Adrenal gland (tissue), 19 donors: ENCODE measurements at places on chromosomes 2 and 18.

DNA sequence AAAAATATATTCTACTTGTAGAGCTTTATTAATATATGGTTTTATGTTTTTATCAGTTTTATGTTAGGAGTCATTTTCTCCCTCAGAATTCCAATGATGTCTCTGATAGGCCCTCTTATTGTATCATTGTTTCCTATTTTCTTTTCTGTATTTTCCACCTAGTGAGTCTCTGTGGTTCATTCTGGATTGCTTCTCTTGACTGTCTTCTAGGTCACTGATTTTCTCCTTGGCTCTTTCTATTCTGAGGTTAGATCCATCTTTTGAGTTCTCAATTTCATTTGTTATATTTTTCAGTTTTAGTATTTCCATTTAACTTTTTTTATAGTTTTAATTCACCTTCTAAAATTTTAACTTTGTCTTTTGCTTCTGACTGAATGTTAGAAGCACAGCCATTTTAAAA is 37.6 kb downstream of the EIF5B start:
- no peak for DNase-seq

GRCh38 chr2:143942486-143942885 is 577.4 kb downstream of the ZEB2 start:
- DNase-seq: no peak

GRCh38 chr18:79457652-79458051 is 61.9 kb downstream of the NFATC1 start:
- DNase-seq: no peak

GRCh38 chr2:148541792-148542191 is 102.8 kb upstream of the EPC2 start:
- no peak for DNase-seq

DNA sequence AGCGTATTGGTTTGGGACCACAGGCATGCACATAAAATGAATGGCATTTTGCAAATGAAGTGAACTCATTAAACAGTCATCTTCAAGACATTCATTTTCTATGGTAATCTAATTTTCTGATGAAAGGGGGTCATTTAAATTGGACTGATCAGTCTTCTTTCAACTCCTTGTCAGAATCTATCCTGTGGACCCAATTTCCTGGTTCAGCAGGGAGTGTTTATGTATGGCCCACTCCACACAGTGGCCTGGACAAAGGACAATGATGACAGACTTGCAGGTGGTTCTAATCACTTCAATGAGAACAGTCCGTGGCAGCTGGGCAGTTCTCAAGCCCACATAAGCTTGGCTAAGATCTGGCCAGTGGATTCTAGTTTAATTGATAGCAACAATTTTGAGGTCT is 448.1 kb downstream of the DCDC2C start:
- DNase-seq: no peak
